Stimulated activated CD4-positive, alpha-beta T cell treated with anti-CD3 and anti-CD28 coated beads, Interleukin-1b, Interleukin-23, amount 100 ng/mL, for 1 hour (primary cell): ENCODE measurements at places on chromosomes 7 and 10.

DNA sequence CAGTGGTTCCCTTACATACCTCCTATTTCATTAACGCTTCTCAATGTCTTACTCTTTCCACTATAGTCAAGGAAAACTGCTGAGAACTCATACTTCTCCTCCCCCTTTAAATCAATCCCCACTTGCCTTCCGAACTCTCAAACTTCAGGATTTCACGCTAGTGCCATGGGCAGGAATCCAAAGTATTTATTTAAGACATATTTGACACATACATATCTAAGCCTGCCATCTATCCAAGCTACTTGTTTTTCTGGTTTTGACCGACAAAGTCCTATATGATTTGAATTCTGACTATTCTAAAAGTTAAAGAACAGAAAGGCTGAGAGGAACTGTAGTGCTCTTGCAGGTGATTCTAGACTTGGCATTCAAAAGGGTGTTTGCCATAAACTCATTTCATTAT is 51.8 kb downstream of the CCDC6 start:
- DNase-seq: no peak

GRCh38 chr10:52483587-52483986 is 169.5 kb downstream of the DKK1 start:
- DNase-seq: no peak

- no peak for DNase-seq
Observed at GRCh38 chr7:13508586-13508985, 480.9 kb downstream of the ETV1 start.

GRCh38 chr7:135644154-135644553 is 18.2 kb upstream of the STMP1 start:
- no peak for DNase-seq

- DNase-seq: no peak
Observed at GRCh38 chr7:37945336-37945735, 24.9 kb downstream of the EPDR1 start.

DNA sequence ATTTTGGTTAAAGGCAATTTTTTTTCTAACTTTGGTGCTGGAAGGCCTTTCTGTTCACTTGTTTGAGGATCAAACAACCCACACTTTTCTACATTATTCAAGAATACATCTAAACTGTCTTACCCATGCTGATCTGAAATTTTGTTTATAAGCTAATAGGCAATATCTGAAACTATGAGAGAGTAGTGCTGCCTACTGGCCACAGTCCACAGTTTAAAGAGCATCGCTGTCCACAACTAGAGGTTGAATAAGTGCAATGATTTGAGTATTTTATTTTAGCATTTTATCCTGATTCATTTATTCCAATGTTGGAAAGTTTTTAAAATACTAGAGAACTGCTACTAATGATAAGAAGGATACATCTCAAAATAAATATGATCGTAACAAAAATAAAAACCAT is 306.9 kb downstream of the ELMO1 start:
- DNase-seq: no peak

DNA sequence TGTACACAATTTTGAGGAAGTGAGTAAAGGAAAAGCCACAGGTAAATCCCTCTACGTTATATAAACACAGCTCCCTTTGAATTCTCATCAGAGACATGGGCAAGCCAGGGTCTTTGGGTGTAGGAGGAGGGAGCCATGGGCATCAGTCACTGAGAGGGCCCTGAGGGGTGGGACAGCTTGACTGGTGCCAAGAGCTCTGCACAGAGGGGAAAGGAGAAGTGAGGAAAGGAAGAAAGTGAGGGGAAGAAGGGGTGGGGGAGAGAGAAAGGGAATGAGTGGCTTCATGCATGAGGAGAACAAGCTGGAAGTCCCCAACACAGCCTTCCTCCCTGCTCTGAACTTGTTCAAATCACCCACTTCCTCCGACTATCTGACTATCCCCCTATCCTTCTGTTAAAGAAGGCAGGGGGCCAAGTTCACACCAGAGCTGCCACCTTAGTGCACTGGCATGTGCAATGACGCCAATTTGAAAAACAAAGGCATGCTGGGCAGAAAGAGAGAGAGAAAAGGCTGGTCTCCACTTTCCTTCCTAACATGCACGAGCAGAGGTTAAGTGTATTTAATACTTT is 16.4 kb upstream of the RNF148 start:
- DNase-seq: no peak

DNA sequence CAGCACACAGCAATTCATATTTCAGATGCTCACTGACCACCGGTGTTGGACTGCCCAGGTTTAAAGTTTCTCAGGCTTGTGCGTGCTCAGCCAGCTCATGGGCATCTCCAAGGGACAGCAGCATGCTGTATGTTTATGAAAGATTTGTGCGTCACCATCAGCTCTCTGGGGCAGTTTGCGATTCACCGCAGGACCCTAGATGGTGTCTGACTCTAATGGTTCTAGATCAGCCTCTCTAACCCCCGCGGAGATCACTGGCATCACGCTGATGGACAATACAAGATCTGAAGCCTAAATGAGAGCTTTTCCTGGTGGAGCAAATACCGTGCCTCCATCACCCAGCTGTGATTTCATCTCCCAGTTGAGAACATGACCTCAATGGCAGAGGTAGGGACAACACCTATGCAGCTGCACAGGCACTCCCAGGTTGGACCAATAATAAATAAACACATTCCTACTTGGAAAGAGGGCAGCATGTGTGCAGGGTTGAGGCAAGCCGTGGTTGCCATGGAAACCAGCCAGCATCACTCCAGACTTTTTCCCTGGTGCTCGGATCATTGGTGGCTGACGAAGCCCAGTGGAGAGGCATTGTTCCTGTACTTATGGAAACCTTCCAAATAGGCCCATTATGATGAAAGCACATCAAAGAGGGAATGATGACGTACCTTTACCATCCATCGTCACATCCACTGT is 253.6 kb downstream of the KCNMA1 start:
- DNase-seq: no peak

GRCh38 chr7:95811846-95812445 is 39.6 kb downstream of the DYNC1I1 start:
- no peak for DNase-seq
